ENCODE measurements at places on chromosomes 3 and 15.

DNA sequence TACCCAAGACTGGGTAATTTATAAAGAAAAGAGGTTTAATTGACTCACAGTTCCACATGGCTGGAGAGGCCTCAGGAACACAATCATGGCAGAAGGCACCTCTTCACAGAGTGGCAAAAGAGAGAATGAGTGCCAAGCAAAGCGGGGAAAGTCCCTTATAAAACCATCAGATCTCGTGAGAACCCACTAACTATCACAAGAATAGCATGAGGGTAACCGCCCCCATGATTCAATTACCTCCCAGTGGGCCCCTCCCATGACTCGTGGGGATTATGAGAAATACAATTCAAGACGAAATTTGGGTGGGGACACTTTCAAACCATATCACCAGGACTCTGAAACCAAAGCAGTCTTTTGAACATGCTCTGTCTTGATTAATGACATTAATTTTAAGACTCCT, 7.0 kb downstream of the RTP3 start:
- DNase-seq: no peak

GRCh38 chr3:17639765-17640164, 102.7 kb downstream of the TBC1D5 start:
- DNase-seq: no peak

GRCh38 chr3:55873523-55874254, 386.6 kb upstream of the WNT5A start:
- no peak for DNase-seq

- DNase-seq: peak; percentile 81
Observed at GRCh38 chr3:138594150-138594934, at the start of gene CEP70. Gene CEP70, minus strand, starts transcription at chr3:138594260. Its CDS starts 21,333 bp downstream, at chr3:138572927.

- no peak for DNase-seq
Observed at GRCh38 chr15:93024716-93025624, 64.0 kb downstream of the RGMA start.

DNA sequence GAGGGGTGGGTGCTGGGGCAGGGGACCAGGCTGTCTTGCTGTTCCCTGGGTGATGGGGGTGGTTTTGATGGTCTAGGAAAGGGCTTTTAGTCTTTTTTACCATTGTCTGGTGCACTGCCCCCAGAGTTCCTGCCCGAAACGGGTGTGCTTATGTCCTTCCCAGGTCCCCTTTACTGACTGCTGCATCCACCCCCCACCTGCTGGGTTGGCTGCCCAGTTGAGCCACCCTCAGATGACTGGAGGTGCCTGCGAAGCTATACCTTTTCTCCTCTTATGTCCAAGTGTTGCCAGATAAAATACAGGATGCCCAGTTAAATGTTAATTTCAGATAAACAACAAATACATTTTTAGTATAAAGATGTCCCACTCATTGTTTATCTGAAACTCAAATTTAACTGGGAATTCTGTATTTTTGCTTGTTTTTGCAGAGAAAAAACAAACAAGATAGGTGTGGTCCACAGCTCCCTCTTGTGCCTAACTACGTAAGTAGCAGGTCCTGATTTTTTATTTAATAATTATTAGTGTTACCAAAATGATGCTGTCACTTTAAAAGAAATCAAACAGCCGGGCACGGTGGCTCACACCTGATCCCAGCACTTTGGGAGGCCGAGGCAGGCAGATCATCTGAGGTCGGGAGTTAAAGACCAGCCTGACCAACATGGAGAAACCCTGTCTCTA, 6.1 kb upstream of the RPP14 start:
- DNase-seq: no peak

DNA sequence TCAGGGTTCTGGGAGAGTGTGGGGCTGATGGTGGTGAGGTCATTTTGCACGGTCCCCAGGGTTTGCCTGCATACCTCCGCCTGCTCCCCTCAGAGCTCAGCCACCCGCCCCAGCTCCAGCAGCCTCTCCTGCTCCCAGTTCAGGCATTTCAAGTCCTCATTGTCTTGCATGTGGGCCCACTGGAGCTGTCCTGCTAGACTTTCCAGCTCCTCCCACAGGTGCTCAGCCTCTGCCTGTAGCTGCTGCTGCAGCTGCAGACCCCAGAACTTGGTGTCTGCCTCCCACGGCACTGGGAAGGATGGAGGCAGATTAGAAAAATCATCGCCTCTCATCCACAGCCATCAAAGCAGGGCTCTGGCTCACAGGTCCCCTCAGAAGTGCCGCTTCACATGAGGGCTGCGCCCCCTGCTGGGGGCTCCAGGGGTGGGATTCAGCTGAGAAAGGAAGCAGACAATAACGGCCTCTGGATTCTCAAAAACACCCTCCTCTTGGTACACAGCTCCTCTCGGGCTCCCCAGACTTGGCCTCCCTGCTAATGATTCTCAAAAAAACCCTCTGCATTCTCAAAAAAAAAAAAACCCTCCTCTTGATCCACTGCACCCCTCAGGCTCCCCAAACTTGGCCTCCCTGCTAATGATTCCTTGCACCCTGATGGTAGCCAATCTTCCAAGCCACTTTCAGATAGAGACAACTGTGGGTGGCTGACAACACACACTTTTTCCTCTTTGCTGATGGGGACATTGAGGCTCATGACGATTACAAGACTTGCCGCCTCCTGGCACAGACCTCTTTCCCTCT, 89.3 kb upstream of the C2CD4B start:
- DNase-seq: peak; percentile 31

DNA sequence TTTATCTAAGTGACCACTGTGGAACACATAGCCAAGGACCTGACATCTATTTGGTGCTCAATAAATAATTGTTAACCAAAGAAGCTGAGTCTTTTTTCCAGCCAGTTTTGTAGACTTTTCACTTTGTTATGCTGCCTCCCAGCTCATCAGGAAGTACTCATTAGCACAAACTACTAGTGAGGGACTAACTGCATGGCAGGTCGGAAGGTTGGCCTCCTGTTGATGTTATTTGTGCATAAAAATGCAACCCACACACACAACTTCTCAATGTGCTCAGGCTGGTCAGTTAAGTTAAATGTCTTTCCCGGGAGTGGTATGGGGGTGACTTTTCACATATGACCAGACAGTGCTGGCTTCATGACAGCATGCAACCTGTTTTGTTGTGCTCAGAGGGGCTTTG, 263.0 kb upstream of the TOPAZ1 start:
- DNase-seq: no peak

DNA sequence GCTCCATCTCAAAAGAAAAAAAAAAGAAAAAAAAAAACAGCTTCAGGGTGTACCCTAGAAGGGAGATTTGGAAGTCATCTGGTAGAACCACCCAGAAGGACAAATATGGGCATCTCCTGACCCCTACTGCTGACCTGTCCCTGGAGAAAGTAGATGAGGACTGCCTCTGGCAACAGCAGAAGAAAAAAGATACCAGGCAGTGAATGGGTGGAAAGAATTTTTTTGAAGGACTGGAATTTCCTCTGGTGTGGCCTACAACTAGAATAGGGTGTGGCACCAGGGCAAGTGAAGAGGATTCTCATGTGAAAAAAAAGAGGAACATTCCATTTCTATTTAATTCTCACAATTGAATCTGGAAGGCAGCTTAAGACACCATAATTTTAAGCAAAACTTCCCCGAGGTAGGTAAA, 3.1 kb downstream of the ANXA2 start:
- no peak for DNase-seq
